LHCN-M2 (cell line): ENCODE measurements at places on chromosomes 5 and 9. TPM values are rescaled to one million over a fixed set of nuclear protein-coding genes. Genes with fewer than 3 reads are reported as not detected.

DNA sequence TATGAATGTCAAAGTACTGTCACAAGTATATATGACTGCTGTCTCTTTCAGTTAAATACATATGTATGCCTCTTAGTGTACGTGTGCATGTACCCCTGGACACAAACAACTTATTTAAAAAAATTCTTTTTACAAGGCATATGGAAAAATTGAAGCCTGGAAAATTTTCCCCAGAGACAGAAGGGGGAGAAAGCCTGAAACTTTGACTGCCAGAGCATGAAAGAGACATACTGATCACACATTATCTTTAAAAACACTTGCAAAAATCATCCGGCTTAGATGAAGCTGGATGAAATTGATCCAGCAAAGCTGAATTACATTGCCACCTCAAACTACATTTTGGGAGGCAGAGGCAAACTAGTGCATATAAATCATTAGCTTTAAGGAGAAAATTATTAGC, 88.0 kb upstream of the NFIB start:
- no peak for DNase-seq

- no peak for DNase-seq
Measured at GRCh38 chr5:149069711-149070110, 6.8 kb upstream of the SH3TC2 start.

DNA sequence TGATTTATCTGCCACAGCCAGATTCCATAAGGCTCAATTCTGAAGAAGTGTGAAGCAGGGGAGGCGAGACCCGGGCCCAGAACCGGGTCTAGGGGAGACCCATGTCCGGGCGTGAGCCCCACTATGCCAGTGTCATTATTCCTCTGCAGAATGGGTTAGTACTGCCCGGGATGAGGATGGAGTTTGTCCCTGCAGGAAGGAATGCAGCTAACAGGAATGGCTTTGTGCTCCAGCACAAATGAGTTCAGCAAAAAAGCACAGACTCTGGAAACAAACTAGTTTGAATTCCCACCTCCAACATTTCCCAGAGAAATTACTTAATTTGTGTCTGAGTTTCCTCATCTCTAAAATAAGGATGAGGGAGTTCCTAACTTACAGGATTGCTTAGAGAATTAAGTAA, 202.9 kb downstream of the SYK start:
- DNase-seq: no peak

GRCh38 chr9:35737143-35737542, 4.7 kb downstream of the CREB3 start:
- no peak for DNase-seq

DNA sequence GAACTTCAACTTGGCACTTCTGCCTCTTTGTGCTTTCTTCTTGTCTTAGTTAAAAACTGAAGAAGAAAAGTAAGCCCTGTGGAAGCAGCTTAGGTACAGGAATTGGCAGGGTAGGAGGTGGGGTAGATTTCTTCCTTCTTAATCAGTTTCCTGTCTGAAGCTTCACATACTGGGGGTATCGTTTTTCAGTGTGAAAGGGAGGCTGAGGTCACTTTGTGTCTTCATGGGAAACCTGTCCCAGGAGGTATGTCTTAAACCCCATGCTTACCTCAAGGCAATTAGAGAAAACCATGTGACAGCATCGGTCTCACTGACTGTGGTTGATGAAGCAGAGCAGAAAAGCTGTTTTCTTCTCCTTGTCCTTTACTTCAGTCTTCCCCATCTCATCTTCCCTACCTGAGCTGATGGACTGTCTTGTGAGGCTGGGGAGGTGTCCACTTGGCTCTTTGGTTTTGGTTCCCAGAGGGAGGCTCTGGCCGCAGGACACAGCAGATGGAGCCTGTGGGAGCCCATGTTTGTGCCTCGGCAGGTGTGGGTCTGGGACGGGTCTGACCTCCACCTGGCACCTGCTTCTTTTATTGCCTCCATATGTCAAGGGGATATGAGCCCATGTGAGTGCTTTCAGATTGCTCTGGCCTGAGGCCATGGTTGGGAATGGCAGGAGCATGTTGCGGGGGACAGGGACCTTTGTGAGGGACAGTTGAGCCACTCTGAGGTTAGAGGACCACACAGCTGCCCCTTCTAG, 47.0 kb downstream of the SH3GL2 start:
- DNase-seq: no peak

- DNase-seq: no peak
Measured at GRCh38 chr5:87210743-87211142, 56.9 kb upstream of the RASA1 start.

- no peak for DNase-seq
Measured at GRCh38 chr9:121445986-121446385, 53.7 kb downstream of the GGTA1 start.

Gene RNF180
- total RNA-seq: 1.9 and 3.1 TPM in 2 replicates

Gene NCS1
- total RNA-seq: 65.1 and 70.1 TPM in 2 replicates

Gene TAF11L10
- total RNA-seq: not detected in 2 replicates
